Cardiac septum (tissue), 1 donor: ENCODE measurements at places on chromosomes 6 and 20. TPM values are rescaled to one million over a fixed set of nuclear protein-coding genes. Genes with fewer than 3 reads are reported as not detected.
A peak's percentile ranks its signal among the peaks of the same experiment; 100 is the strongest.

- peak; percentile 26 for DNase-seq
Measured at GRCh38 chr6:167578371-167578901, 248.3 kb upstream of the AFDN start.

CGAS gene
- total RNA-seq: 2.0 TPM

- DNase-seq: no peak
Measured at GRCh38 chr6:139330306-139330705, 38.5 kb upstream of the TXLNB start.

GRCh38 chr6:119738425-119738824 lies 388.9 kb upstream of the MAN1A1 start:
- no peak for DNase-seq

DNA sequence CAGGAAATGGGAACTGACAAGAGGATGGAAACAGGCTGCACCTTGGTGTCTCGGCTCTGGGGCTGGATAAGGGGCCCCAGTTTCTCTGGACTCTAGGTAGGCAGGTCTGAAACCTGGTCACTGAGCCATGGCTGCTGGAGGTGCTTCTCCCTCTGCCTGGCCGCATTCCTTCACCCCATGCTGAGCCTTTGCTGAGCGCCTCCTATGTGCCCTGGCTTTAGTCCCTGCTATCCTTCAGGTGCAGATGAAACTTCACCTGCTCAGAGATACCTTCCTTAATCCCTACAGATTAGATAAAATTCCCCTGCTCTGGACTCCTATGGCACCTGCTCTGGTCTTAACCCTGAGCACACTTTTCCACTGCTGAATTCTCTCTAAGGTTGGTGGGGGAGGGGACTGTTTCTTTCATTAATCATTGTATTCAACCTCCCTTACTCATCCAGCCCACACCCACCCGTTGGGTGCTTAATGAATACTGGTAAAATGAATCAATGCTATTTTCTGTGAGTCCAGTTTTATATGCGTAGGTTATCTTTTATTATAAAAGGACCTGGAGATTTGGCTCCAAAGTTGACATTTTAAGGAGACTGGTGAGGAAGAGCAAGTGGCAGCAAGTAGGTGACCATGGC lies 19.3 kb downstream of the MYLK4 start:
- DNase-seq: no peak

DNA sequence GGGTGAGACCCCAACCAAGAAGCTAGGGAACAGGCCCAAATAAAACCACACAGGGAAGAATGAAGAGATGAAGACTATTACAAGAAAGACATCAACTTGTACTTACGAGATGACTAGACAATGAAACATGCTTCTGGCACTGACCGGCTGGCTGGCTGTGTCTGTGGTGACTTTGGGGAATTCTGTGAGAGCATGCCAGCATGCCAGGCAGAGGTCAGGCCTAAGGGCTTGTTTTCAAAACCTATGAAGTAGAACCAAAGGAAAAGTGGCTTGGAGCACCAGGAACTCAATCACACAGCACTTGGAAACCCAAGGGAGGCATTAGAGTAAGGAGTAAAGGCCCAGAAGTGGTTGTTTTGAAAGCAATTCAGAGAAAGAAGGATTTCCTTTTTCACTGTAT lies 28.4 kb upstream of the GSTA3 start:
- DNase-seq: no peak

DNA sequence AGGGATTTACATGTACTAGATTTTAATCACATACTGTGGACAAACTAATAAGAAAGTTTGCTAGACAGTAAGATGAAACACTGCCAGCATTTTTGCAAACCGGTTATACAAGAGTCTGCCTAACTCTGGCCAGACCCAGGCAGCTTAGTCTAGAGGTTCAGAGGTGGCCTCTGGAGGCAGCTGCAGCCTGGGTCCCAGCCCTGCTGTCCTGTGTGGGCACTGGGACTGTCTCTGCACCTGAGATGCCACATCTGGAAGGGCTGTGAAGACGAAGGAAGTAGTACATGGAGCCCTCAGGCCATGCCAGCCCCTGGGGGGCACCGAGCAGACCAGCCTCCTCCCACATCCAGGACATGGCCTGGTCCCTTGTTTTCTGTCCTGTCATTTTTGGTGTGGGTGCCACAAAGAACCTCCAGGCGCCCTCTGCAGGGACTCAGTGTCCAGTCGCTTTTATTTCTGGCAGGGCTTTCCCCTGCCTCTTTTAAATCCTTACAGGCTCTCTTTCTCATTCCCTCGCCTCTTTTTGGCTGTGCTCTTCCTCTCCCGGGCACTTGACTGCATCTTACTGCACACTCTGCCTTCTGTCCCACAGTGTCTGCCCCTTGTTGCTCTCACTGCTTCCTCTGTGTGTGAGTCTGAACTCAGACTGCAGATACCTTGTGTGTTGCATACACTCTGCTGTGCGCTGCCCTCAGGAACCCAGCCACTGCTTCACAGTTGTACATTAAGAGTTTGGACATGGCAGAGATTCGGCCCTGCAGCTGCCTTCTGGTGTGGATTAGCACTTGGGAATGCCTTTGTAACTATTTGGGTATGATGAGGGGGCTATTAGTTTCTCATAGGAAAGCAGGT lies 216.7 kb downstream of the ZDHHC14 start:
- DNase-seq: no peak

- DNase-seq: no peak
Measured at GRCh38 chr20:36792422-36792821, 18.9 kb upstream of the DSN1 start.

DNA sequence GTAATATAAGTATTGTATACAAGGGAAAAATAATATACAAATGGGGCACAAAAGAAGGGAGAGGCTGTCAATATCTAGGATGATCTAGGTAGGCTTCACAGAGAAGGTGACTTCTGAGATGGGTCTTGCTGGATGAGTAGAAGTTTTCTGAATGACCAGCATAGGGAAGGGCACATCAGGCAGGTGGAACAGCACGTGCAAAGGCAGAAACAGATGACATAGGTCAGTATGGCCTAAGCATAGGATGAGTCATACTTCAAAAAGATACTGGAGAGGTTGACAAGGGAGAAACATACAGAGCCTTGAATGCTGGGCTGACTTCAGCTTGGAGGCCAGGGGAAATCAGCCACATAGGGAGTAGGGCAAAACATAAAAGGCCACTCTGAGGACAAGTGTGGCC lies 31.9 kb upstream of the SIRPA start:
- DNase-seq: no peak

ZBP1 gene
- 0.43 TPM for total RNA-seq

DNA sequence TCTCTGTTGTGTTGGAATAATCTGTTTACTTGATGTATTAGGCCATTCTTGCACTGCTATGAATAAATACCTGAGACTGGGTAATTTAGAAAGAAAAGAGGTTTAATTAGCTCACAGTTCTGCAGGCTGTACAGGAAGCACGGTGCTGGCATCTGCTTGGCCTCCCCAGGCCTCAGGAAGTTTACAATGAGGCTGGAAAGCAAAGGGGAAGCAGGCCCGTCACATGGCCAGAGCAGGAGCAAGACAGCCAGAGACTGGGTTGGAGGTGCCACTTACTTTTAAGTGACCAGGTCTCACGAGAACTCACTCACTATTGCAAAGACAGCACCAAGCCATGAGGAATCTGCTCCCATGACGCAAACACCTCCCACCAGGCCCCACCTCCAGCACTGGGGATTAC lies 50.6 kb upstream of the FUCA2 start:
- no peak for DNase-seq

HECA gene
- total RNA-seq: 51.0 TPM

IL17F gene
- not detected for total RNA-seq

ARMH2 gene
- total RNA-seq: not detected

- no peak for DNase-seq
Measured at GRCh38 chr20:32285621-32286371, 8.3 kb downstream of the KIF3B start.

DNA sequence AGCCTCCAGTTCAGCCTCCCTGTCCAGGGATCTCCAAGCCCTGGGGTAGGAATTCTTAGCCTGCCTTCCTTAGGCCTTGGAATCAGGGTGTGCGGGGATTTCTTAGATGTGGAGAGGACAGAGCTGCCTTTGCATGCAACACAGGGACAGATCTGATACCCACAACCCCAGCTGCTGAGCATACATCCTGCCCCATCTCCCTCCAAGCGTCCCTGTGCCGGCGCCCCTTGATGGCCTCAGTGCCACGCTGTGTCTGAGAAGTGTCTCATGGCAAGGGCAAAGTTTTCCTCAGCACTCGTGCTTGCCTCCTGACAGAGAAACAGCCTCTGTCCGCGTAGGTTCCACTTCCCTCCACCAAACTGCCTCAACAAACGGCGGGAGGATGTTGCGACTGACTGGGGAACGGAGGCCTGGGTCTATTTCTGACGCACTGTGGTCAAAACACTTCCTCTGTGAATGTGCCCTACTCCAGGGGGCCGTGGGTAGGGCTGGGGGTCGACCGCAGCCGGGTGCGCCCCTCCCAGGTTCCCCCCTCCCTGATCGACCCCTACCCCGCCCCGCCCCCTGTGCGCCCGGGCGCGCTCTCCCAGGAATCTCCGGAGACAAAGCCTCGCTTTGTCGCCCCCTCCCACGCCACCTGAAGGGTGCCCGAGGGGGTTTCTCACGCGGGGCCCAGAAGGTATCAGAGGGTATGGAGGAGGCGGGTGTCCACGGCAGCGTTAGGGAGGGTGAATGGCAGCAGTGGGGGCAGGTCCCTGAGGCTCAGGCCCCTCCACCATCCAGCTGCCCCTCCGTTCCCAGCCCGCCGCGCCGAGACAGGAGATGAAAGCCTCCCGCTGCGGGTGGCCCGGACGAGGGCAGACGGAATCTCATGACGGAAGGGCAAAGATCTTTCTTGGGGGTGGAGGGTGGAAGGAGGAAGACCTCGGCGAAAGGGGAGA lies 806 bp downstream of the MICAL1 start:
- DNase-seq: no peak

DNA sequence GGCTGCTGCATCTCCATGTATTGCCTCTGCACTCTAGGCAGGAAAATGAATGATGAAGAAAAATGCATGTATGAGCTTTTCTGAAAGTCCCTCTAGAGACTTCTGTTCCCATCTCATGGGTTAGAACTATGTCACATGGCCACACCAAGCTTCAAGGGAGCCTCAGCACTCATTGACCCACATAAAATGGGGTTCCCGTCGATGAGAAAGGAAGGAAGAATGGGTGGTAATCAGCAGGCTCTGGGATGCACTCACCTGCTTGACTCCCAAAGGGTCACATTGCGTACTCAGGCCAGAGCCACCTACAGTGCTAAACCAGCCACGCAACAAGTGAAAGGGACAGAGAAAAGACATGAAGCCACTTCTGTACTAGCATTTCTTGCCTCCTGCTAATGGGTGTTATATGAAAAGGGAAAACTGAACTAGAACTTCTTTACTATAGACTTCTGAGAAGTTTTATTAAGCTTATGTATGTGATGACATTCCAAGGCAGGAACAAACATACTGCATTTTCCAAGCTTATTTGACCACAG lies 95.8 kb upstream of the GCM1 start:
- no peak for DNase-seq

DNA sequence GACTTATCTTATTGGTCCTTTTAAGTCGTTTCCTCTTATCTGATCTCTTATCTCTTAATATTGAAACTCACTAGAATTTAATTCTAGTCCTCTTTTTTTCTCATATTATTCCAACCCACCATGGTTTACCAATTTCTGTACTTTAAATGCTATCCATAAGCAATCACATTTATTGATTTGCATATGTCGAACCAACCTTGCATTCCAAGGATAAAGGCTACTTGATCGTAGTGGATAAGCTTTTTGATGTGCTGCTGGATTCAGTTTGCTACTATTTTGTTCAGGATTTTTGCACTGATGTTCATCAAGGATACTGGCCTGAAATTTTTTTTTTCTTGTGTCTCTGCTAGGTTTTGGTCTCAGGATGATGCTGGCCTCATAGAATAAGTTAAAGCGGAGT lies 7.7 kb downstream of the DEFB125 start:
- DNase-seq: no peak

B3GALT4 gene
- 9.3 TPM for total RNA-seq

DNA sequence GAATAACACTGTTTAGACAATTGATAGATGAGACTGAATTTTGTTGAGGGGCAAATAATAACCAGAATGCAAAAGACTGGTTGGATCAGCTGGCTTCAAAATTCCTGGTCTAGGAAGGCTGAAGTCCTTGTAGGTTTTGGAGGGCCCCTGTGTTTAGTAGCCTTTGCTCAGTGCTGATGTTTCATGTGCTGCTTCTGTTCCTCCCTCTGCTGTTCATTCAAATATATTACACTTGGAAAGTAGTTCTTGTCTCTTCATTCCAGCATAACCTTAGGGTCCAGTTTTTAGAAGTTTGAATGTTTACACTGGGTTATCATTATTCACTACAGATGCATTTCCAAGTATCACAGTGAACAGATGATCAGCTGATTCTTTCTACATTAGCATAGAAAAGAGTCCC lies 72.5 kb downstream of the FLRT3 start:
- DNase-seq: no peak

GTSF1L gene
- not detected for total RNA-seq

COL21A1 gene
- total RNA-seq: 87.3 TPM

SLC22A23 gene
- total RNA-seq: 3.2 TPM

TMEM244 gene
- total RNA-seq: not detected

- DNase-seq: no peak
Measured at GRCh38 chr6:12371151-12371550, 81.0 kb downstream of the EDN1 start.

GRCh38 chr6:5619249-5619648 lies 357.9 kb downstream of the FARS2 start:
- DNase-seq: peak; percentile 22

NINL gene
- total RNA-seq: 1.4 TPM

GRCh38 chr6:116019428-116019827 lies 41.3 kb downstream of the FRK start:
- DNase-seq: no peak

DNA sequence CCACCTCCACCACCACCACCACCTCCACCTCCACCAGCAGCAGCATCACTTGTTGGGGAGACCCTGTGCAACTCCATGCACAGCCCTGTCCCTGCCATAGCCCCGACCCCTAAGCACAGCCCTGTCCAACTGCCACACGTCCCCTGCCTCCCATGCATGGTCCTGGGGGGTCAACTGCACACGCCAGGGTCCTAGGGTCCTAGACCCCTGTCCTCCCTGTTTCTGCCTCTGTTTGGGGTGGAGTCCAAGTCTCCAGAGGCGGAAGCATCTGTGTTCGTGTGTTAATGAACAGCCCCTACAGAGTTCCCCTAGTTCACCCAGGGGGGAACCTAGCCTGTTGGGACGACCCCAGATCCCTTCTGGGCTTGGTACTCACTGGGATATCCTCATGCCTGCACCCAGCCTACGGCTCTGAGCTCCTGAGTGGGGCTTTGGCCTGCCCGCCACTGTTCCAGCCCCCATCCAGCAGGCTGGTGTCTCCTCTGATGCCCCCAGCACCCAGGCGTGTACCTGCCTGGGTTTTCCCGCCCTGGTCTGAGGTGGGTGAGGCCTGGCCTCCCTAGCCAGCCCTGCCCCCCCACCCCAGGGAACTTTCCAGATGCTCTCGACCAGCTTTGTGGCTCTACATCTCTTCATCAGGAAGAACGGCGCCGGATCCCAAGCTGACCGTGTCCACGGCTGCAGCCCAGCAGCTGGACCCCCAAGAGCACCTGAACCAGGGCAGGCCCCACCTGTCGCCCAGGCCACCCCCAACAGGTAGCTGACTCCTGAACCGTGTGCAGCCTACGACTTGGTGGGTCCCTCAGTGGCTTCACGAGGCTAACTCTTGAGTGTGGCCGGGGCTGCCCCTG lies 2.5 kb upstream of the TNFRSF6B start:
- DNase-seq: no peak

- no peak for DNase-seq
Measured at GRCh38 chr20:47181056-47181862, 175.2 kb downstream of the ZMYND8 start.

MCCD1 gene
- not detected for total RNA-seq

GRCh38 chr20:32556312-32557184 lies 28.6 kb downstream of the NOL4L start:
- no peak for DNase-seq

- DNase-seq: no peak
Measured at GRCh38 chr6:6592826-6593475, 4.4 kb downstream of the LY86 start.
